ENCODE measurements at places on chromosomes 2 and 18.

- no peak for DNase-seq
Observed at GRCh38 chr2:45794134-45794617, 142.7 kb downstream of the PRKCE start.

- DNase-seq, result no peak
Observed at GRCh38 chr2:79180092-79180491, 20.5 kb upstream of the REG3A start.

DNA sequence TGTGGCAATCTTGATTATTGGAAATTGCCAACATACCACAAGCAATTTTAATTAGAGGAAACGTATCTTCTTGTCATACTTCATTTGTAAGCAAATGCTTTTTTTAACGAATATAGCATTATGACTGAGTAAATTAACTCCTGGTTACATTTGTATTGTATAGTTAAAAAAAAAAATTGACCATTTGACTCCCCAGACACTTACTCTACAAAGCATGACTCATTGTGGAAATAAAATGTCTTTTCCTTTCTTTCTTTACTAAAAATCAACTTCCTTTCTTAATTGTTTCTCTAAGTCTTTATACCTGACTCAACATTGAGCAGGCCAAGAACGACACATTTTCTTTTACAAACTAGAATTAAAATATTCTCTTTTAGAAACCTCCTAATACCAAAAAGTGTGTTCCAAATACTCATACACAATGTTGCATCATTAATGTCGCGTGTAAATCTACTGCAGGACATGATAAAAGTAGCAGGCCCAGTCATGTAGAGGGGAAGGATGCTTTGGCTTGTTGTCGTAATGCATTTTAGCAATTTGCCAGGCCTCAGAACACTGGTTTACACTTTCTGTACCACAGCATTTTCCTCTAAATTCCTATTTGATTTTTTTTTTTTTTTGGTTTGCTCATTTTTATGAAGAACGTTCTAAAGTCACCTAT lies 349.6 kb upstream of the KCNH7 start:
- no peak for DNase-seq

DNA sequence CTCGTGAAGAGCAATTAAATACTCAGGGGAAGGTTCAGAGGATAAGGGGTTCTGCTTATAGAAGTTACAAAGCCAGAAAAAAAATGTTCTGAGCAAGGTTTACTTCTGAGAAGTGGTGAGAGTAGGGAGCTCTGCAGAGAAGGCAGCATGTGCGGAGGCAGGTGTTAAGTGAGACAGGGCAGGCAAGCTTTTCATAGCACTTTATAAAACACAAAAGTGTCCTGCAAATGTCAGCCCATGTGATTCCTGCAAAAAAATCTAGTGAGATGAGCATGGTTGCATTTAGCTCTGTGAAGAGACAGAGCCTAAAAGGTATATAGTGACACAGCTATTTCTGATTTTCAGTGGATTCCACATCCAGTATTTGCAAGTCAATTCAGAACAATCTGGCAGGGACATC lies 223.8 kb upstream of the SYT4 start:
- DNase-seq, result no peak

DNA sequence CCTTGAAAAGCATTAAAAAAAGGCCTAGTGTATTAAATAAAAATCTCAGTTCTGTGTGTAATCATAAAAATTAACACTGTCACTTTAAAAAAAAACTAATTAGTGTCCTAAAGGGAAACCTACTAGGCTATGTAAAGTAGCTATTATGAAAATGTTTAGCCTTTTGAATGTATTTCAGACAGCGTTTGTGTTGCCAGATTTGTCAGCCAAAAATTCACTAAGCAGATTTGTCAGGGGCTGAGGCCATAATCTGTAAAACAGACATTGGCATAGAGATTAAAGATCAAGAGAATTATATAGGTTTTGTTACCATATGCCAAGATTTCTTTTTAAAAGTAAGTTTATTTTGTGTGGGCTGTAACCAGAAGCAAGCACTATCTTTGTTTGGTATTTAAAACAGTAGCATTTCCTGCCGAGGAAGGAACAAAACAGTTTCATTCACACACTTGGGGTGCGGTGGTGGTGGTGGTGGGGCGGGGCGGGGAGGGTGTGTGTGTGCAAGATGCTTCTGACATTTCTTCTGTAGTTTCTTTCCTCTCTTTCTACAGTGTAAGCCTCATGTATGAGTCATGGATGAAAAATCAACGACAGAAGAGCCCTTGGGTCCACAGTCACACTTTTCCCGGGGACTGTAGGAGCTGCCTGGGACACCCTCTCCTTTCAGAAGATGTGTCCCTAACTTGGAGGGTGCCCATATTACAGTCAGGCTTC lies 328.5 kb upstream of the FANCL start:
- no peak for DNase-seq

DNA sequence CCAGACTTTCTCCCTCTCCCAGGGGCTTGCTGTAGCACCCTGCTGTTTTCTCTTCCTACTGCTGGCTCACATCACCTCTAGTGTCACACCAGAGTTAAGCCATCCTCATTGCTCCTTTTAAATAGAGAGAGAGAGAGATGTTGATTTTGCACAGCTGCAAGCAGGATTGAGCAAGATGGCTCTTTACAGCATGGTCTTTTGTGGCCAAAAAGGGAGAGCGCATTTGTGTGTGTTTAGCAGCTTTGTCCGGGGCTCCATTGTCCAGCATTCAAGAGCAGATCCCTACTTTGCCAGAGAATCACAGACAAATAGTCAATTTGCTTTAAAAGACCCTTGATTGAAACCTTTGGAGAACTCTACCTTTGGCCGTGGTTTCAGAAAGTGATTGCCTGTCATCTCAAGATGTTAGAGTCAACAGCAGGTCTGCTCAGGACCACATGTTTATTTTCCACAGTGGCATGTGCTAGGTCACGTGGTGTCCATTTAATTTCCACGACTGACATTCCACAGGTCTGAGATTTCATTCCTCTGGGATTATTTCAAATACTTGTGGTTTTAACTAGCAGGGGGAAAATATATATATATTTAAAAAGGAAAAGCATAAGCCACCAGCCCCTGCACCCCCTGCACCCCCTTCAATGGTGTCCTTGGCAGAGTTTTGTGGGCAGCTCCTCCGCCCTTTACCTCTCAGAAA lies 359.9 kb upstream of the SLC14A2 start:
- DNase-seq, result no peak

- DNase-seq, result no peak
Observed at GRCh38 chr2:126808929-126809328, 89.8 kb upstream of the TEX51 start.

- DNase-seq, result no peak
Observed at GRCh38 chr18:35770376-35771014, 189.0 kb downstream of the GALNT1 start.

Data from aorta (tissue), 5 donors.